ENCODE measurements at places on chromosomes 1 and 21. TPM values are rescaled to one million over a fixed set of nuclear protein-coding genes. Genes with fewer than 3 reads are reported as not detected.

The C1orf94 gene
- total RNA-seq = not detected

The TSSK3 gene
- 0.59 TPM for total RNA-seq

The PCBP3 gene
- total RNA-seq = not detected

The TOMM40L gene
- 8.7 TPM for total RNA-seq

The CYYR1 gene
- total RNA-seq = 0.35 TPM

The CD1B gene
- total RNA-seq = not detected

The KIF14 gene
- total RNA-seq = 2.0 TPM

The MMP23B gene
- 4.7 TPM for total RNA-seq

The TMOD4 gene
- total RNA-seq = not detected

The PCP4 gene
- total RNA-seq = not detected

The APCS gene
- not detected for total RNA-seq

The TSPAN2 gene
- not detected for total RNA-seq

The CASQ2 gene
- not detected for total RNA-seq

The SPATA6 gene
- total RNA-seq = 3.8 TPM

The GUK1 gene
- 916 TPM for total RNA-seq

The RGS8 gene
- not detected for total RNA-seq

The ACOT11 gene
- 2.5 TPM for total RNA-seq

The ZYG11A gene
- 0.15 TPM for total RNA-seq

The LCE2D gene
- total RNA-seq = not detected

The VAMP4 gene
- total RNA-seq = 3.5 TPM

The ADAMTS1 gene
- total RNA-seq = 200 TPM

The BNIPL gene
- total RNA-seq = 0.08 TPM

The GBP2 gene
- total RNA-seq = 14.9 TPM

The S100A4 gene
- 280 TPM for total RNA-seq

The RGS7 gene
- 2.8 TPM for total RNA-seq

The CD1E gene
- not detected for total RNA-seq

The VWA1 gene
- total RNA-seq = 1.6 TPM

The LCK gene
- total RNA-seq = not detected

The EVI5 gene
- total RNA-seq = 43.4 TPM

The SLC30A10 gene
- total RNA-seq = 0.08 TPM

The SPTA1 gene
- not detected for total RNA-seq

The PLA2G2C gene
- not detected for total RNA-seq

The ASCL5 gene
- not detected for total RNA-seq

The TAF13 gene
- total RNA-seq = 105 TPM

The MARCKSL1 gene
- total RNA-seq = 54.2 TPM

The ADORA3 gene
- not detected for total RNA-seq

The LCA5L gene
- 0.35 TPM for total RNA-seq

The SERTAD4 gene
- total RNA-seq = not detected

The TMEM81 gene
- total RNA-seq = 2.5 TPM

The BEND5 gene
- 0.35 TPM for total RNA-seq

The ALG14 gene
- total RNA-seq = 1.7 TPM

The SLC25A34 gene
- total RNA-seq = 0.47 TPM

The CYP4A11 gene
- not detected for total RNA-seq

The S100A1 gene
- 0.23 TPM for total RNA-seq

All from smooth muscle cell of the coronary artery (primary cell).